Sigmoid colon (tissue), 7 donors: ENCODE measurements at places on chromosomes 11 and 22. TPM values are rescaled to one million over a fixed set of nuclear protein-coding genes. Genes with fewer than 3 reads are reported as not detected.

DNA sequence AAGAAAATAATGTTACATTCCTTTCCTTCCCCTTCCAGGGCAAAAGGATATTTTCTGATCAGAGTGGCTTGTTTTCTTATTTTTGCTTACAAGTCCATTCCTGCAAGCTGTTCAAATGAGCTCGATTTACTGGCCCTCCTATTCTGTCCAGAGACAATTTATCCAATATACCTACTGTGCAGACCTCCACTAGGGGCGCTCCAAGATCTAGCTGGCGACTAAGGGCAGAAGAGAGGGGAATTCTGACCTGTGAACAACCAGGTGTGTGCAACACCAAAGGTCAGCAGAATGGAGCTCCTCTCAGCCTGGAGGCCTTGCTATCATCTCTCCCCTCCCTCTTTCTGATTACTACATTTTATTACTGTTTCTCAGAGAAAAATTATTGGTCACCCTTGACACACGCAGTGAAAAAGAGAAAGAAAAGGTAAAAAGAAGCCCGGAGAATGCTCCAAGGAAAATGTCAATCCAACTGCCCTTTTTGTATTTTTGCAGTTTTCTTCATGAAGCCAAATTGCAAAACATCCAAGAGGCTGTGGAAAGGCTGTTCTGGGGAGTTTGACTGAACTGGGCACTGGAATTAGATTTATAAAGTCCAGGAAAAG, 3.2 kb downstream of the SEZ6L start:
- DNase-seq = no peak

DNA sequence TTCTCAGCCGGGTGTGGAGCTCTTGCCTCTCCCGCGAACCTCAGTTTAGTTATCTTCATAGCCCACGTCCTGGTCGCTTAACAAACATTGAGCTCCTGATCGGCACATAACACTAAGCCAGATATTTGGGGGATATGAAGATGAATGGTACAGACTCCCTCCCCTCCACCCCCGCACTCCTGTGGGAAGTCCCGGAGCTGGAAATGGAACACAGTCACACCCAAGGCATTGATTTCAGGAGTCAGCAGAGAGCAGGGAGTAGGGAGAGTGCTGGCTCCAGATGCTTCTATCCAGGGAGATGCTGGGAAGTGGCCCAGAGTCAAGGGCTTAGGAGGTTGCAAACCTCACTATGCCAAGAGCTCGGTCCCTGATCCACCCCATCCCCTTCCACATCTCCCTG, 26.1 kb upstream of the CABP7 start:
- DNase-seq = no peak

- peak; percentile 63 for DNase-seq
Measured at GRCh38 chr22:42993651-42994275, 21.2 kb downstream of the PACSIN2 start.

- DNase-seq = no peak
Measured at GRCh38 chr11:118340449-118340848, 2.1 kb downstream of the CD3D start.

DNA sequence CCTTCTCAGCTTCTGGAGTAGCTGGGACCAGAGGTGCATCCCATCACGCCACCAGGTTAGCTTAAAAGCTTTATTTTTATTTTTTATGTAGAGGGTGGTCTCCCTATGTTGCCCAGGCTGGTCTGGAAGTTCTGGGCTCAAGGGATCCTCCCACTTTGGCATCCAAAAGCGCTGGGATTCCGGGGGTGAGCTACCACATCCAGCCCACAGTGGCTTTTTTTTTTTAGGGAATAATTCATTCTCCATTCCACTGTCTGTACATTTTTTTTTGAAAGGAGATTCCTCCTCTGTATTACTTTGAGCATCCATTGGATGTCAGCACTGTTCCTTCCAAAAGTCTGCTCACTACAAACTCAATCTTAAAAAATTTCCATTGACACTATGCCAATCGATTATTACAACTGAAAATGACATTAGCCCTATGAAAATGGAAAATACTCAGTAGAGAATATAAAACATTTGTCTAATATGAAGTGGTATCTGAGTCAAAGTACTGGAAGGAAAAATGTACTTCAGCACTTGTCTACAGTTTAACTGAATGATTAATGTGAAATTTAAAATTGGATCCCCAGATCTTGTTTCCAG, 1.3 kb upstream of the LPXN start:
- DNase-seq = peak; percentile 61

DNA sequence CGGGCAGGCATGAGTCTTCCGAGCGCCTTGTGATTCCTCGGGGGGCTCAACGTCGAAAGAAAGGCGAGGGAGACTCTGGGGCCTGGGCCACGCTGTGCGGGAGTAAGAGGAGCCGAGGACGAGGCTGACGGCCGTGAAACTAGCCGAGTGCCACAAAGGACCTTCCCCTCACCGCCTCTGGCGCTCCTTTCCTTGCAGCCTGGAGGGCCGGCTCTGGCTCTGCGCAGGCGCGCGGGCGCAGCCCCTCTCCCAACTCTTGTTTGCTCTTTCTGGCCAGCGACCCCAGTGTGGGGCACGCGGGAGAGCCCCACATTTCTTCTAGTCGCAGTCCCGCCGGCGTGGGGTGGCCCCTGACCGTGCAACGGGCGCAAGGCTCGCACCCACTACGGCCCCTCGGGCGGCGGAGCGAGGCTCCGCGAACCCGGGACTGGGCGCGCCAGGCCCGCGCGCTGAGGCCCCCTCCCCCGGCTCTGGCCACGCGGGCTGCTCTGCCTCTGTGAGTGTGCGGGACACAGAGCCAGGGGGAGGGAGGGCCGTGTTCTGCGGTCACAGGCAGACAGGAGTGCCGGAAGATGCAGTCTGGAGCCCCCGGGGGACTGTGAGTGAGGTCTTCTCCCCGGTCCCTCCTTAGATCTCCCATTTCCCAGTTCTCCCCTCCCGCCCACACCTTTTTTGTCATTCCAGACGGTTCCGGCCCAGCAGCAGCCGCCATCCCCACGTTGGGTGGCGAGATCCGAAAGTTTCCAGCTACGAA, 1.0 kb upstream of the TOB2 start:
- DNase-seq = peak; percentile 89

- DNase-seq = no peak
Measured at GRCh38 chr11:120267319-120267718, 27.4 kb downstream of the POU2F3 start.

PATE2 gene
- not detected for total RNA-seq

DNA sequence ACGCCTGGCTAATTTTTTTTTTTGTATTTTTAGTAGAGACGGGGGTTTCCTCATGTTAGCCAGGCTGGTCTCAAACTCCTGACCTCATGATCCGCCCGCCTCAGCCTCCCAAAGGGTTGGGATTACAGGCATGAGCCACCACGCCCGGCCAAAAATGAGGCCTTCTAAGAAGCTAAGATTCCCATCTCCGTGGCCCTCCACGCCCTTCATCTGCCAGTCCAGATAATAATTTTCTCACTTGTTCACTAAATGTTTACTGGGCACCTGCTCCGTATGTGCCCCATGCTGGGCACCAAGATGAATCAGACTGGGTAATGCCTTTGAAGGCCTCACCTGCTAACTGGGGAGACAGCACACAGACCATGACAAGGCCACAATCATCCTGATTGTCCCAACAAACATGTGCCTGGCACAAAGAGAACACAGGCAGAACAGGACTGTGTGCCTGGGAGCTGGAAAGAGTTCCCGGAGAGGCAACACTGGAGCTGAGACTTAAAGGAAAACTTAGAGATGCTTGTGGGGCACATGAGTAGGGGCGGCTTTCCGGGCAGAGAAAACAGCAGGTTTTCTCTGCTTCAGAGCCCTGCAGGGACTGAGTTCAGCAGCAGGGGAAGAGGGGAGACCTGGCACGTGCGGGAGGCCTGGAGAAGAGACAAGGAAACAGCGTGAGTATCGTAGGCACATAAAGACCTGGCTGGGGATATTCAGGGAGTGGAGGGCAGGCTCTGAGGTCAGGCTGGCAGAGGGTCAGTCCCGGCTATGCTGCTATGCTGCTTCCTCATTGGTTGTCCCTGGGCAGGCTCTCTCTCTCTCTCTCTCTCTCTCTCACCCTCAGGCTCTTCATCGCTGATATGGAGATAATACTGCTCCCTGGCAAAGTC, 2.4 kb downstream of the KIAA0930 start:
- no peak for DNase-seq

GRCh38 chr11:110311783-110312579, 15.6 kb upstream of the RDX start:
- DNase-seq = no peak

- DNase-seq = no peak
Measured at GRCh38 chr11:124899383-124900145, 1.9 kb upstream of the ROBO4 start.

- peak; percentile 98 for DNase-seq
Measured at GRCh38 chr22:24247564-24248344, 2.9 kb upstream of the GGT5 start.

DNA sequence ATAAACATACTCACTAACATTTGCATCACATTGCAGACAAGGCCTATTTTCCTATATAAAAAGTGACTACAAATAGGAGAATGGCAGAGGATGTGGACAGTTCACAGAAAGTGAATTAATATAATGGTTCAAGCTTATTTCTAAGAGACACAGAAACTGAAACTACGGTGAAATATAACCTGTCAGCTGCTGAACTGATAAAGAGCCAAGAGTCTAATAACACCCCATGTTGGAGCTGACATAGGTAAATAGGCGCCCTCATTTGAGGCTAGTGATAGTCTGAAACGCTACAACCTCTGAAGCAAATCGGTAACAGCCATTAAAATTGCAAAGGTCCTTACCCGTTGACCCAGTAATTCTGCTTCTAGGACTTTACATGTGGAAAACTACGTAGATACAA, 14.0 kb downstream of the AP1B1 start:
- DNase-seq = no peak

GRCh38 chr11:86148345-86148747, 79.5 kb upstream of the PICALM start:
- no peak for DNase-seq

DNA sequence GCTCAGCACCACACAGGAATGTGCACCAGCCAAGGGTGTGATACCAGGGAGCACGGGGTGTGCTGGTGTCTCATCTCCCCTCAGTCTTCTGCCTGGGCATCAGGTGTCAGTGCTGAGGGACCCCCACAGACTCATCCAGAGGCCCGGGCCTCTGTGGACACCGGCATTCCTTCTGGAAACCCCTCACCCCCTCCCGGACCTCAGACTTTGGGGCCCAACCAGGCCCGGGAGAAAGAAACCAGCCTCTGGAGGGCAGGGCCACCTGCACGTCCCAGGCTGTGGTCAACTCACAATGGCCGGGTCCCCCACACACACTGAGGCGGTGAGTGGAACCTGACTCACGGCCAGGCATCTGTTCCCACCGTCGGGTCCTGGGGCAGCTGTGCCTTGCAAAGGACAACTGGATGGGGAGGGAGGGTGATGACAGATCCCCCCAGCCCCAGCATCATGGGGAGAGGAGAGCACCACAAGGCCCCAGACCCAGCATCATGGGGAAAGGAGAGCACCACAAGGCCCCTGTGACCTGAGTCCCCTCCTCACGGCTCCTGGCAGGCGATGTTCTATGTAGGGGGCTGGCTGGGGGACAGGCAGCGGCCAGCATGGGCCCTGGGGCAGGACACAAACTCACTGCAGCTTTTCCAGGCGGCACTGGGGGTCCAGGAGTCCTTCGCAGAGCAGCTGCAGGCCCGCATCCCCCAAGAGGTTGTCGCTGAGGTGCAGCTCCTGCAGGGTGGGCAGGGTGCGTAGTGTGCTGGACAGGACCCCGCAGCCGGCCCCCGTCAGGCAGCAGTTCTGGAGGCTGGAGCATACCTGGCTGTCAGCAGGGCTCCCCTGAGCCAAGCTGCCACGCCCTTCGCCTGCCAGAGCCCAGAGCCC, 7.6 kb downstream of the RNH1 start:
- no peak for DNase-seq

- peak; percentile 96 for DNase-seq
Measured at GRCh38 chr11:64185175-64185692, 737 bp upstream of the STIP1 start.

DNA sequence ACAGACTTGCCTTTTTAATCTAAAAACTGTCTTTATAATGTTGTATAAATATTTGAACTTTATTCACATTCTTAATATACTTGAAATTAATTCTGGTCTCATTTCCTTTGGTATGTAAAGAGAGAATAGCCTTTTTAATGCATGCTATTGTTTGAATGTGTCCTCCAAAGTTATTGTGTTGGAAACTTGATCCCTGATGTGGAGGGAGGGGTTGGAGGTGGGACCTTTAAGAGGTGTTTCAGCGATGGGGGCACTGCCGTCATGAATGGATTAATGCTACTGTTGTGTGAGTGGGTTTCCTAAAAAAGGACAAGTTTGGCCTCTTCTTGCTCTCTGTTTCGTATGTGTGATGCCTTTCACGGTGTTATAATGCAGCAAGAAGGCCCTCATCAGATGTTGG, 131.7 kb downstream of the DDX10 start:
- no peak for DNase-seq

DNA sequence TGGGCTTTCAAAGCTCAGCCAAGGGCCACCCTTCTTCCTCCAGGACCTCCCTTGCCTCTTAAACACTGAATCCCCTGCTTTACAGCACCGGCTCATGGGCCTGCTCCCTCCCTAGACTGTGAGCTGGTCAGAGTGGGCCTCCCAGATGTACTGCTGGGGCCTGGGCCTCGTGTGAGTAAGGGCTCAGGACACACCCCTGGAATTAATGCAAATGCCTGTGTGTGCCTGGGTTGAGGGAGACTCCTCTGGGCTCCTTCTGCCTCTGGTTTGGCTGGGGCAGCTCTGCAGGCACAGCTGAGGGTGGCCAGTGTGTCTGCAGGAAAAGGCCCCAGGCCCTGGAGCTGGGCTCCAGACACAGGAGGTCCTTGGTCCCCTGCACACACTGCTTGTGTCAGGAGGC, 24.2 kb downstream of the ALX4 start:
- no peak for DNase-seq

DNA sequence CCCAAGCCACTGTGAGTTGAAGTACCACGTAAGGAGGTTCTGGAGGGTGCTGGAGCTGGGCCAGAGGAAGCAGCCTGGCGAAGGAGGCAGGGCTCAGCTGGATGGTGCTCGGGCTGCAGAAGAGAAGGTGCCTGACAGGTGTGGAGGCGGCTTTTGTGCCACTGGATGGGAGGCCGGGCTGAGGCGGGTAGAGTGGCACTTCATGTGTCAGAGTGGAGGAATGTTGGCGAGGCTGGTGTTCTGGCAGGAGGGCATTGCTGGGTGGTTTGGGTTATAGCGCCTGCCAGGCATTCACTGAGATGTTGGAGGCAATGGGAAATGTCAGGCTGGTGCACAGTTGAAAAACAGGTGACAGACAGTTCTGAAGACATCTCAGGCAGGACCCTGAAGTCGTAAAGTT, 24.2 kb downstream of the UBE2L3 start:
- DNase-seq = no peak

DNA sequence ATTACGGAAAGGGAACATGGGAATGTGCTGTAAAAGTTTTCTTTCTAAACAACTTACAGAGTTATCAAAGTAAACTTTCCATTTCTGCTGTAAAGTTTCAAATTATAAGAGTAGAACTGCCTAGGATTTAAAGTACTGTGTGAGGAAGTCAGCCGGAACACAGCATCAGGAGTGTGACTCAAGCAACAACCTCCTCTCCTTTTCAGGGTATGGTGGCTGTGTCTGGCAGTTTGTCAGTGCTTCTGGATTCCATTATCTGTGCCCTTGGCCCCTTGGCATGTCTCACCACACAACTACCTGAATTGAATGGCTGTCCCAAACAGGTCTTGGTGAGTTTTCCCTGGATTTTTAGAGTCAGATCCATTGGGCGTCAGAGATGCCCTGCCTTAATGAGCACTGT, 6.9 kb upstream of the TOM1 start:
- DNase-seq = no peak

GRCh38 chr11:9132203-9132878, 40.9 kb upstream of the SCUBE2 start:
- no peak for DNase-seq

GRCh38 chr11:115736146-115736545, 231.9 kb upstream of the CADM1 start:
- no peak for DNase-seq
